Hair follicular keratinocyte (primary cell): ENCODE measurements at places on chromosomes 5 and 9. TPM values are rescaled to one million over a fixed set of nuclear protein-coding genes. Genes with fewer than 3 reads are reported as not detected.

Gene NUDT12
- 10.3 and 13.0 TPM in 2 replicates for total RNA-seq

Gene PCDHB12
- not detected in 2 replicates for total RNA-seq

Gene OR1Q1
- not detected in 2 replicates for total RNA-seq

Gene PTPRD
- 1.6 TPM in 2 replicates for total RNA-seq

Gene SPACA9
- total RNA-seq: 4.5 and 5.6 TPM in 2 replicates

Gene PCDHGB3
- 0.31 and 0.46 TPM in 2 replicates for total RNA-seq

Gene FAM200C
- 0.86 and 1.6 TPM in 2 replicates for total RNA-seq
